ENCODE measurements at places on chromosomes 5 and 9.

DNA sequence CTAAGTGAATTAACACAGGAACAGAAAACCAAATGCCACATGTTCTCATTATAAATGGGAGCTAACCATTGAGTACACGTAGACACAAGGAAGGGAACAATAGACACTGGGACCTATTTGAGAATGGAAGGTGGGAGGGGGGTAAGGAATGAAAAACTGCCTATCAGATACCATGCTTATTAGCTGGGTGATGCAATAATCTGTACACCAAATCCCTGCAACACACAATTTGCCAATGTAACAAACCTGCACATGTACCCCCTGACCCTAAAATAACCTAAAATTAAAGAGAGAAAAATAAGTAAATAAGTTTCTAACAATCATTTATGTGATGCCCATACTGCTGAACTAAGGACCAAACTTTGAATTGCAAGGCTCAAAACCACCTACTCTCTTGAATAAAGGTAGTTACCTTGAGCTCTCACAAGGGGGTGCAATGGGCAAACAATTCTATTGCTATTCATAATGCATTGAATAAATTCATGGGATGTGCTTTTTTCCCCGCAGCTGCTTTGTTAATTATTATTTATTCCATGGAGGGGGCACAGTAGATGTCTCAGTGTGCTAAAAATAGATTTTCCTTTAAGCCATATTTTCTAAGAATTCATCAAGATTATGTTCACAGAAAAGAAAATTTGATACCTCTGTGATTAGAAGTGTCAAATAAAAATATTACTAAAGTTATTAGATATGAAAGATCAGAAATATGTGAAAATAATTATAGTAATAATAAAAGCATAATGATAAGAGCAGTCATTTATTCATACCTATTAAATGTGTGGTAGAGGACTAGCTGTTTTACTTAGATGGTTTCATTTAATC lies 76.2 kb upstream of the PTPN3 start:
- no peak for DNase-seq

DNA sequence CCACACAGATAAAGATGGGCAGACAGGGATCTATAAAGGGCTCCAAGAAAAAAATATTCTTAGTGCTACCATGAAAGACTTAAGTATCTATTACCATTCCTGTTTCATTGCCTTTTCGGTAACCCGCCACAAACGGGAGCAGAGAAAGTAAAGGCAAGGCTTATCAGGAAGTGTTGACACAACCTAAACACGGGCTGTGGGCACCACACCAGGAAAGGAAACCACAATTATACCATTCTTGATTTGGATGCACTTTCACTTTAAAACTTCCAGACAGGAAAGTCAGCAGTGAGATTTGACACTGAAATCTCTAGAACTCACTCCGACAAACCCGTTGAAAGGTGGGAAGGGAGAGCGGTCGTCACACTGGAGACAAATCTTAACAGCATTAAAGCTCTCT lies 6.5 kb downstream of the TLE1 start:
- no peak for DNase-seq

DNA sequence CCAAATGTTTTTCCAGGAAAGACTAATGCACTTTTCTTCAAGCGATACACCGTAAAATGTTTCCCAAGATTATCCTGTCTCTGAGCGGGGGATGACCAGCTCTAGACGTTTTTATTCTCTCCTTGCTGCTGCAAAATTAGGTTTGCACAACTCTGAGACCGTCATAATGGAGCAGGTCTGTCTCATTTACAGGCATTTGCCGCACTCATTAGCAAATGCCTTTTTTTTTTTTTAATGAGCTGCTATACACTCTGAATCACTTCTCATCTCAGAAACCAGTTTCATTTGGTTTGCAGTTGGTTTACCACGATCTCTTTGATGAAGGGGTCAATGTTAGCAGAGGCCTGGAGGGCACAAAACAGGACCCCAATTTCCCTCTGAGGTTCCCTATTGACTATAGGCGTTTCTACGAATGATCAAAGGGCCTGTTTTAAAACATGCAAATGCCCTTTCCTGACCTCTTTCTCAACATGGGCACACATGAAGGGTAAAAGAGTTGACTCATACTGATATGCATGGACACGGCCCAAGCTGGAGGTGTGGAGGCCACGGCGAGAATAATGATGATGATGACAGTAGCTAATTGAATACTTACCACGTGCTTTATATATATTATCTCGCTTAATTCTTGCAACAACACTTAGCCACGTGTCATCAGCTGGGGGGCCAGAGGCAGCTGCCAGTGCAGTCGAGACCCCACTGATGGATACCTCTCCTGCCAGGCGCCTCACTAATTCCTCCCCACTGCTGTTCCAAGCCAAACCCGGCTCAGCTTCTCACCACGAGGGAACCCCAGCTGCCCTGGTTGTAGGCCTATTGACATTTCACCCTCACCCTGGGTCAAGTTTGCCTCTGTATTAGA lies 89.9 kb upstream of the PTCH1 start:
- DNase-seq: no peak

DNA sequence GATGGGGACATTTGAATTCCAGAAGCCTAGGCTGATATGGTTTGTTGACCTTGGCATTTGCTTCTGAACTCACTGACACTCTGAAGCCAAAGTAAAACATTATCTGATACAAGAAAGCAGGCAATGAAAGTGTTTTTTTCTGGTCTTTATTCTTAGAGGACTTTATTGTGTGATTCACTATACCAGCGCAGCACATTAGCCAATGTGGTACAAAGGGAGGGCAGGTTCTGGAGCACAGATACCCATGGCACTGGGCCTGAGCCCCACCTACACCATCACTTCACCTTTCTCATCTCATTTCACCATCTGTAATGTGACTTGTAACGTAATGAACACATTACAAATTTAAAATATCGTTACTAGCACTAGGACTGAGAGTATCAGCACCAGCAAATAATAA lies 89.7 kb upstream of the ZNF366 start:
- no peak for DNase-seq

DNA sequence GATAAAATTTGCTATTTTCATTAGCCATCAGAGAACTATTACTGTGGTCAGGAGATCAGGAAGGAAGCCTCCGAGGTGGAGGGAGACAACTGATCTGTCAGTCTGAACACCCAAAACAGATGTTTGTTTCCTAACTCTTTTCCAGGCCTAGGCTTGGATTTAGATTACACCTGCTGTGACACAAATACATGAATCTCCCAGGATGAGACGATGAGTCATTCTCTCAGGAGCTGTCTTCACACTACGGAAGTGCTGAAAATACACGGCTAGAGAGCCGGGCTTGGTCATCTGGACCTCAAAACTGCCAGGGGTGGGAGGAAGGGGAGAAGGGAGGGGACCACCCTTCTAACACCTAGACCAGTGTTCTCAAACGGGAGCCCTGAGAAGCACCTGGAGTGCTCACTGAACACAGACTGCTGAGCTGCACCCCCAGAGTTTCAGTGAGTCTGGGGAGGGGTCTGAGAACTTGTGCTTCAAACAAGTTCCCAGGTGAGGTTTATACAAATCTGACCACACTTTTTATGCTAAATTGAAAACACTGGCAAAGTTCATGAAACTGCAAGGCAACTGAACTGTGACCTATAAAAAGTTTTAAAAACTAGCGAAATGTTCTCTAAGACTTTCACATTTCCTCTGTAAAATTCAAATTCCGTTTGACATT lies 80.3 kb upstream of the EQTN start:
- DNase-seq: no peak

DNA sequence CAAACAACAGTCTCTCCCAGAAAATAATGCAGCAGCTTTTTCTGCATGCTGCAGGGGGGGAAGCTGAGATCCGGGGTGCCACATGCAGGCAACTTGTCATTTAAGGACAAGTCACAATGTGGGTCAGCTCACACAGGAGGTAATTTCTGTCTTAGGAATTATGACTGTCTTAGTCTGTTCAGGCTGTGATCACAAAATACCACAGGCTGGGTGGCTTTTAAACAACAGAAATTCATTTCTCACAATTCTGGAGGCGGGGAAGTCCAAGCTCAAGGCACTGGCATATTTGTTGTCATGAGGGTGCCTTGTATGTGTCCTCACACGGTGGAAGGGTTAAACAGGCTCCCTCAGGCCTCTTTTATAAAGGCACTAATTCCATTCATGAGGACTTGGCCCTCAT lies 127.7 kb downstream of the DIRAS2 start:
- DNase-seq: no peak

DNA sequence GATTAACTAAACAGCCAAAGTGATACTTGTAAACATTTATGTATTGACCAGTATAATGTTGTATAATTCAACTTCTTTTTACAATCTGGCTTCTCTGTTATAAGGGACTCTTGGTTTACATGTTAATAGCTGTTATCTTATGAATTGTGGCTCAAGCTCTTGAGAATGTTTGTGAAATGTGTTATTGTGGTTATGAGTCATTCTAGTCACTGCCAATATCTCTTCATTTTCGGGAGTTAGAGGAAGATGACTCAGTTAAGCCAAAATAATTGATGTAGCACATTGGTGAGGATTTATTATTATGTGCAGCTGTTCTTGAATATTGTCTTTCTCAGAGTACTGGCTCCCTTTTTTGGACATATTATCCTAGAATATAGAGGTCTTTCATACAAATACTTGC lies 655.2 kb upstream of the RIOK2 start:
- DNase-seq: no peak

GRCh38 chr9:12908895-12909294 lies 134.1 kb downstream of the LURAP1L start:
- DNase-seq: no peak

DNA sequence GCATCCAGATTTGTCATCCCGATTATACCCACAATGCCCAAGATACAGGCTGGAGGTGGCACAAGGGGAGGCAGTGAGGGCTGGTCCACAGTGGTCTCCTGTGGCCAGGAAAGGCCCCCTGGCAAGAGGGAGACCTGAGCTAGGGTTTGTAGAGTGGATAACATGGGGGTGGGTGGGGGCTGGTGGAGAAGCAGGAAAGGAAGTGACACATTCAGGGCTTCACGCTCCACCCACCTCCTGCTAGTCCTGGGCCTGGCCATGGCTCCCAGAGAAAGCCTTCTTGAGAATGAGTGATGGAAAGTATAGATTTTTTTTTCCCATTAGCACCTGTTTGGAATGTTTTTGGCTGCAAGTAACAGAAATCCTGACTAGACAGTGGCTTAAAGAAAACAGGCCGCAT lies 81.3 kb downstream of the ANKRD33B start:
- DNase-seq: no peak
